ENCODE measurements at places on chromosomes 3 and 15.

- no peak for ATAC-seq
These were observed 2.2 kb downstream of the SATB1 start for GRCh38 chr3:18422972-18423371.

DNA sequence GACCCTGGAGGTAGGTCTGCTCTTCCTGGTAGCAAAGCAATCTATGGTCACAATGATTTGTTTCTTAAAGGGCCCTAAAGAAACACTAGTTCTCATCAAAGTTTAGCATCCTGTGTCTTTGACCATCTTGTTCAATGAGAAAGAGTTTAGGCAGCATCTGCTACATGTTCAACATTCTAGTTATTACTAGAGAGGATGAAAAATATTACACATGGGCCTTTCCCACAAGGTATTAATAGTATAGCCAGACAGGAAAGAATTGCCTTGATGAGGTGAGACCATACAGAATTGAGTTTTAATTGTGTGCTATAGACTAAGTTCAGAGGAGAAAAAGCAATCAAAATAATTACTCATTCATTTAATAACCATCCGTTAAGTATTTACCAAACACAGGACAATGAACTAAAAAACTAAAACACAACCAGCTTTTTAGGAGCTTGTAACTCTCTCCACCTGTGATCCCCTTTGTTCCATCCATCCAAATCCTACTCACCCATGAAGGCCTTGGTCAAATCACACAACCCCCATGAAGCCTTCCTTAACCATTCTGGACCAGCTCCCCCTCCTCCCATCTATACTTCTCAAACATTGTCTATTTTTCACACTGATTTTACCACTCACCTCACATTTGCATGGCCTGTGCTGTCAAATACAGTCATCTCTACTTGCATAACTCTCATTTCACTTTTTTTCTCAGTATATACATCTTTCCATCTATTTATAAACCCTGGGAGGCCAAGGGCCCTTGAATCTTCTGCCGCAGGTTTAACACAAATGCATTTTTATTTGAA lies 122.9 kb downstream of the RORA start:
- ATAC-seq = no peak

DNA sequence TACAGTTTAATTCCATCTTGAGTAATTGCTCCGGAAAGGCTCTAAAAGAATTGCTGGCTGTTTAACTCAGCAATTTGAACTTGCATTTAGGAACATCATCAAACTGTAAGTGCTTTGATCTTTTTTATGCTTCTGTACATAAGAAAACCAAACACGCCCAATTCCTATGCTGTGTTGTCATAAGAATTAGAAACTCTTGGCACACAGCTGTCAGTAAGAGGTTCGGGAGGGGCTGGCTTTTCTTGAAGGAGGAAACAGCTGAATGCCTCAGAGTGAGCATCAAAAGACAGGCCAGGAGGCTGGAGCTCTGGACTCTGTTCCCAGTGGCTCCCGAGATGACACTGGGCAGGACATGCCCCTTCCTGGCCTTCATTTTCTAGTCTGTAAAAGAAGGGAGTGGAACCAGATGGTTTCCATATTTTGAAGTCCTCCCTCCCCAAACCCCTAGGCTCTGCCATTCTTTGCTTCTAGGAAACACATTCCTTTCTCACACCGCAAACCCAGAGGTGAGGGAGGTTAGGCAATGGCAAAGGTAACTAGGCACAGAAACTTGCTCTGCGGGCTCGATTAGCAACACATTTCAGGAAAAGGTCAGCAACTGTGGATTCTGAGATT lies 73.7 kb upstream of the DLG1 start:
- peak; percentile 76 for ATAC-seq

GRCh38 chr3:156749244-156749643 lies 74.9 kb downstream of the TIPARP start:
- ATAC-seq = no peak

DNA sequence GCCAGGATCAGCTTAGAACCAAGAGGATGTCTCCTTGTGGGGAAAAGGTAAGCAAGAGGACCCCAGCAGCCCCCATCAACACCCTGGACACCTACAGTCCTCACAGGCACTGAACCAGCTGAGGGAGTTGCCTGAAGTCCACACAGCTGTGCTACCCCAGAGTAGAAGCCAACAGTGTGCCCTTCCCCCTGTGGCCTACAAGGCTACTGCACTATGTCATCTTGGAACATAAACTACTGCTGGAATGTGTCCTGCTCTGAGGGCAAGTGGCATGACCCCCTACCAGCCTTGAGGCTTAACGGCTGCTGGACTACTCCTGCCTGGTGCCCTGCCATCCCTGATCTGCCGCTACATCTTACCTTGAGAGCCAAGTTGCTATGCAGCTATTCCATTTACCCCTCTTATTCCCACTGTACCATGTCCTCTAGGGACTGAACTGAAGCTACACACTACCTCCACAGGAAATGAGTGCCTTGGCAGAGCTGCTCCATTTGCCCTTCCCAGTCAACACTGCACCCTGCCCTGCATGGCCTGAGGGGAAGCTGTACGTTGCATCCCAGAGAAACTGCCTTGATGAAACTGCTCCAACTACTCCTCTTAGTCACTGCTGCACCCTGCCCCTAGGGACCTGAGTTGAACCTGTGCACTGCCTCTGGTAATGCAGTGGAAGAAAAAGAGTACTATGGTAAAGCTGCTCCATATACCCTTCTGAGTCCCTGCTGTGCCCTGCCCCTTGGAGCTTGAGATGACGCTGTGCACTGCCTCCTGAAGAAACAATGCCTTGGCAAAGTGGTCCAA lies 40.2 kb upstream of the ATP13A5 start:
- no peak for ATAC-seq

- ATAC-seq = no peak
These were observed 34.2 kb upstream of the TIMP4 start for GRCh38 chr3:12192655-12193484.

DNA sequence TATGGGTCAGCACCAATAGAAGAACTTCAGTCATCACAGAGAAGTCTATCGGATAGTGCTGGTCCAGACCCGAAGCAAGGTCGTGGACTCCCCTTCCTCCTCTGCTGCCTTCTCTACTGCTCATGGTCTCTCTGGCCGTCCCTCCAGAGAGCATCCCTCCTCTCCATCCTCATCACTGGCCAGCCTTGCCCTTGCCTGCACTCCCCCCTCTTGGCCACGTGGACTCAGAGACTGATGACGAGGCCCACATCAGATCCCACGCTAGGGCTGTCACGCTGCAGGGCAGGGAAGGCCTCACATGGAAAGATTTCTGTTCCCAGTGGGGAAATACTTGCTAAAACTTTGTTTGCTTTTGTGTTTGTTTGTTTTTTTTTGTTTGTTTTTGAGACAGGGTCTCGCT lies 35.3 kb downstream of the IGDCC3 start:
- ATAC-seq = no peak

- no peak for ATAC-seq
These were observed 166.0 kb downstream of the THSD4 start for GRCh38 chr15:71281256-71281655.

- ATAC-seq = peak; percentile 50
These were observed 4.3 kb upstream of the CCR4 start for GRCh38 chr3:32946973-32947788.

DNA sequence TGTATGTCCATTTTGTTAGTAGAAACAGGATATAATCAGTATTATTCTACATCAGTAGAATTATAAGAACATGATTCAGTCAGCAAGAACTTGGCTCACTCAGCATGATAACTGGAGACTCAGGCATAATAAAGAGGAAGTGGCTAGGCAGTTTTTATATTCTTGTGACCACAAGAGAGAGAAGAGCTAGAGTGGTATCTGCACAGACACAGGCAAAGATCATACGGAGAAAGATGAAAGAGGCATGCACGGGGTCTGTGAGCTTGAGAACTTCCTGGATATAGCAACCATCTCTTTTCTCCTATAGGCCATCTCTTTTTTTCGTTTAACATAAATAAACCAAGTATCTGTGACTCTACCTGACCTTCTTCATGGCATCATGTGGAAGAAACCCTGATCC lies 46.8 kb downstream of the MYO5A start:
- peak; percentile 91 for ATAC-seq

DNA sequence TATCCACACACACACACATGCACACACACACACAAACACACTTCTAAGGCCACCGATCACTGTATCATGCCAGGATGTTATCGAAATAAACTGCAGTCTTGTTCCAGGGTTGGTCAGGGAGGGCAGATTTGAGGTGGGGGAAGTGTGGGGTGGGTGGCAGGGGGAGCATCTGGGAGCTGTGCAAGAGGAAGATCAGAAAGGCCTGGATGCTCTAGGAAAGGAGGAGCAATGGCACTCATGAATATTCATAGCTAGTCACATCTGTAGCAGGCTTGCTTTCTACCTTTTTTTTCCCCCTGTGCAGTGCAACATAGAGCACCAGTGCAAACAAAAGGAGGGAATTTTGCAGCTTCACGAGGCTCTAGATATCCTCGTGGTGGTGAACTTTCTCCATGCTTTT lies 84.9 kb downstream of the MEIS2 start:
- ATAC-seq = peak; percentile 10

DNA sequence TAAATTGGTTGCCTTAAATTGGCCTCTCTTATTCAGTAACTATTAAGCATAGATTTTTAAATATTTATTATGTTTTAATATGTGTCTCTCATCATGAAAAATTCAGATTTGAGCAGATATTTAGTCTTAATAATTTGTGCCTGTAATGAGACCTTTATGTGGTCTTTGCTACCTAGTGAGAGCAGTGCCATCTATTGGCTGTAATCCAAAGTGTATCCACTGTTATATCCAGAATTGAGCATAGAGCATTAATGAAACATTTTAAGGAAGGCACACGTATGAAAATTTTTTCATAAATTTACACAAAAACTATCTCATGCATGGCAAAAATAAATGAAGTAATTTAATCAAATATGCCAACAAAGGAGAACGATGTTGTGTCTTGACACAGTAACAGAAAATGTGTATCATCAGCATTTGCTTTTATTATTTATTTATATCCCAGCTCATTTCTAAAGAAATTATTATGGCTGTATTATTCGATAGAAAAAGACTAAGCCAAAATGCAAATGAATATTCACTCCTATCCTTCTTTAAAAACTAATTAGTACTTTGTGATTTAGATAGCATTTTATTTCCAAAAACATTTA lies 203.5 kb downstream of the RSRC1 start:
- ATAC-seq = peak; percentile 85

DNA sequence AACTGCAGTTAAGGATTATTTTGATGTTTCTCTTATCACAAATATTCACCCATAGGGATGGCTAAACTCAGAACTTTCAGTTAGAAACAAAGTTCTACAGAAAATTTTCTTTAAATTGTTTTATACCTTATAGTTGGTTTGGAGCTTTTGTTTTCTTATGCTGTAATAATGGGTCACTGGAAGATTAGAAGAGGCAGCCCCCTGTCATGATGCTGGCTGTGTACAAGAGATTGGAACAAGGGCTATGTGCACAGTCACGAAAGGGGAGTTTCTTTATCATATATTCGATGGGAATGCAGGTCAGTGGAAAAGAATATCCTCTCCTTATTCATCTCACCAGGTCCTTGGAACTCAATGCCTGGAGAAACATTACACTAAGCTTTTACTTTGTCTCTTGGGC lies 12.0 kb upstream of the CPA3 start:
- ATAC-seq = no peak

DNA sequence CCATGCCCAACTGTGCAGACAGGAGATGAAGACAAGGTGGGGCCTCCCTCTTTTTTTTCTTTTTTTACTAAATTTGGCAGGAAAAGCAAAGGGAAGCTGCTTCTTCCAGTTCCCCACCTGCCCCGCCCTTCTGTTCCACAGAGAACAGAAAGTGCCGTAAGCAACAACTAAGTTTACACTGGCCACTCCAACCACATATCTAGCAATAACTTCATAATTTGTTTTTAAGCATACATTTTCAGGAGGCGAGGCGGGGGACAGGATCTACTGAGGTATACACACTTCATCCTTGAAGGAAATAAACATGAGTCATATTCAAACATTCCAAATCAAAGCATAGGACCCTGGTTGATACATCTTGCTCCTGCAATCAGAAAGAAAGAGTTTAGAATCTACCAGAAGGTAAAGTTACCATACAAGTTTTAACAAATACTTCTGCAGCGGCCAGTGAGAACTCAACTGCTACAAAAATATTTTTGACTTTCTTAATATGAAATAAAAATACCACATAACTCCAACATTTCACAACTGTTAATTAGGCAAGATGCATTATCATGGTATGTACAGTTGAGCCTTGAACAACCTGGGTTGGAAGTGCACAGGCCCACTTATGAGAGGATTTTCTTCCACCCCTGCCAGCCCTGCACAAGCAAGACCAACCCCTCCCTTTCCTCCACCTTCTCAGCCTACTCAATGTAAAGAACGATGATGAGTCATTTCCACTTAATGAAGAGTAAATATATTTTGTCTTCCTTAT lies 50.7 kb downstream of the FOXP1 start:
- ATAC-seq = no peak

DNA sequence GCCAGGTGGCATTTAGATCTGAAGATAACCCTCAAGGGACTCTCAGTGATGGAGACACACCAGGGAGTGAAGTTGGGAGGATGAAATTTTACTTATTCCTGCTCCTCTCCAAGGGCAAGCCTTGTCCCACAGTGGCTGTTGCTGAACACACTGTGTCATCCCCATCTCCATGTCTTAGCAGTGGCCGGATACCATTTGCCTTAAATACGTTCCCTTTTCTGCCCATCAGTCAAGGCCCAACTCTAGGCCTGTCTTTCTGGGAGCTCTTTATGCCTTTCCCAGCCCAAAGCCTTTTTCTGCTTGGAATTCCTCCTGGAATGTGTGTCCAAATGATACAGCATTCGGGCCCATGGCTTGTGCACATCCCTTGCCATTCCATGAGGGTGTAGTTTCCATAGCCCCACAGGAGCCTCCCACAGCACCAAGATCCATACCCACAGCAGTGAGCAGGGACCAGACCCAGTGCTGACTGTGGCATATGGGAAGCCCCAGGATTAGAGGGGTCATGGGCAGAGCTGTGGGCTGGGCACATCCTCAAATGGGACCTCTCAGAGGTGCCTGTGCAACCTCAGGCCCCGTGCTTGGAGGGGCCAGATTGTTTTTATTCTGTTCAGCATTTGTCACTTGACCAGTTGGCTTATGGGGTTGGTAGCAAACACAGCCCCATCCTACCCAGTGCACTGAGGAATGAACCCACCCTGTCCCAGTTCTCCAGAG lies 63.7 kb upstream of the PRR23C start:
- no peak for ATAC-seq

- ATAC-seq = no peak
These were observed 29.7 kb upstream of the IREB2 start for GRCh38 chr15:78408355-78408640.

- peak; percentile 96 for ATAC-seq
These were observed 62.6 kb upstream of the SLC2A2 start for GRCh38 chr3:171088964-171089754.

GRCh38 chr3:49620728-49621127 lies 53.4 kb upstream of the APEH start:
- ATAC-seq = no peak

DNA sequence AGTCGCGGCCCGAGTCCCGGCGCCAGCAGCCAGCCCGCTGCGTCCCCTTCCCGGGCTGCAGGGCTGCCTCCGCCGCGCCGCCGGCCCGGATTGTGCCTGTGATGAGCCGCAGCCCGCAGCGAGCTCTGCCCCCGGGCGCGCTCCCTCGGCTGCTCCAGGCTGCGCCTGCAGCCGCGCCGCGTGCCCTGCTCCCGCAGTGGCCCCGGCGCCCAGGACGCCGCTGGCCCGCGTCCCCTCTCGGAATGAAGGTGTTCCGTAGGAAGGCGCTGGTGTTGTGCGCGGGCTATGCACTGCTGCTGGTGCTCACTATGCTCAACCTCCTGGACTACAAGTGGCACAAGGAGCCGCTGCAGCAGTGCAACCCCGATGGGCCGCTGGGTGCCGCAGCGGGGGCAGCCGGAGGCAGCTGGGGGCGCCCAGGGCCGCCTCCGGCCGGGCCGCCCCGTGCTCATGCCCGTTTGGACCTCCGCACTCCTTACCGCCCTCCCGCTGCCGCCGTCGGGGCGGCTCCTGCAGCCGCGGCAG lies 1.2 kb downstream of the CHST2 start:
- ATAC-seq = peak; percentile 31

Measured in SK-N-SH treated with all-trans-retinoic acid at 6 μM for 48 hours (cell line).